ENCODE measurements at places on chromosomes 7 and 10. TPM values are rescaled to one million over a fixed set of nuclear protein-coding genes. Genes with fewer than 3 reads are reported as not detected.

- no peak for DNase-seq
Observed at GRCh38 chr7:19144661-19145433, at the start of gene FERD3L. Gene FERD3L (minus strand): TSS chr7:19145421. CDS start chr7:19145362, 59 bp downstream.

- DNase-seq: no peak
Observed at GRCh38 chr7:2087744-2088143, 145.0 kb downstream of the MAD1L1 start.

DNA sequence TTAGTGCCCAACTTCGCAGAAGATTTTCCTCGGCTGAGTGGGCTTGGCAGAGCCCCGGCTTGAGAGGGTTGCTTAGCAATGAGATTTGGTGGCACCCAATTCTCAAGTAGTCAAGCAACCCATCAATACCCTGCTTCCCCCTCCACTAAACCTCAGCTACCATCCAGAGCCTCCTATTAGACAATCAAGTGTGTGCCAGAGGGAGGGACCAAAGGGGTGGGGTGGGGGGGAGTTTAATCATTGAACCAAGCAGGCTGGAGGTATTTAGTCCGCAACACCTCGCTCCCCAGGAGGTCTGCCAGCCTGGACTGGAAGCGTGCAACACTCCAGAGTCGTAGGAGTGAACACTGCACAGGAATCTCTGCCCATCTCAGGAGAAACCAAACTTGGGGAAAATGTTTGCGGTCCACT lies at the start of gene HKDC1:
HKDC1 (plus strand) TSS at position 292 of the 411 bp plus-strand sequence; CDS start at position 396, 104 bp downstream.
- no peak for DNase-seq

- DNase-seq: no peak
Observed at GRCh38 chr10:19629567-19629966, 186.7 kb upstream of the PLXDC2 start.

DNA sequence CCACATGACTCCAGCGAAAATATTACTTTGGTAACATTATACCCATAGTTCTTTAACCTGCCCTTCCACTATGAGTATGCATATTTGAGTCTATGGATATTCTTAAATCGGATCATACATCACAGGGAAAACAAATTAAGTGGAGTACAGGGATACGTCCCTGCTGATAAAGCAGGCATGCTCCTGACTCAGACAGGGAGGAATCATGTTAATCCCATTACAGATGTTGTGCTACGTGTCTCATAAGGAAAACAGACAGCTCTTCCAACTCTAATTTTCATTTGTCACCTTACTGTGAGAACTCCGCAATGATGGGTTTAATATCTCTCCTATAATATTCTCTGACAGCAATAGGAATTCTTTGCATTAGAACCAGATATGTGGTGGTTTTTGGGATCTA lies 469.5 kb upstream of the POM121L12 start:
- no peak for DNase-seq

GRCh38 chr10:113384181-113384580 lies 168.7 kb upstream of the HABP2 start:
- no peak for DNase-seq

GRCh38 chr10:103877861-103878260 lies 22.5 kb upstream of the SH3PXD2A start:
- DNase-seq: no peak

PLXDC2 gene
- total RNA-seq: 59.9 TPM

- DNase-seq: no peak
Observed at GRCh38 chr7:1716263-1717094, 46.4 kb downstream of the ELFN1 start.

DNA sequence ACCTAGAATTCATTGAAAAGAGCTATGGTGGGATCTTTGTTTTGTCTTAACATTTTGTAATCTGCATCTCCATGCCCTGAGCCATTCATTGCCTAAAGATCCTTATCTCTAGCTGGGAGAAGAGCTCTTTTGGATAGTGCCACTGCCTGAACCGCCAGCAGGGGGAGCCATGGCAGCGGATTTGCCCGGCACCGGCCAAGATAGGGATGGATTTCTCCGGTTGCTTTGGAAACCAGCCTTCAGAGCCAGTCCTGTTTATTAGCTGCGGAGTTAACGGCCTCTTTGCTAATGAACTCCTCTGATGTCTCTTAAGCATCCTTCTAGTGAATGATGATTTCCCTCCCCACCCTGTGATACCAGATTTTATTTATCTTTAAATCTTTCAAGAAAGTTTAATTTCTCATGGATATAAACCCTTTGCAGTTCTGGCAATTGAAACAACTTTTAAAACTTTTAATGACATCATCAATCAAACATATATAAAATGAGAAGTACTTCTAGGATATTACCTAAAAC lies 58.2 kb upstream of the LYZL2 start:
- peak; percentile 66 for DNase-seq

Data from omental fat pad (tissue), 4 donors.